ENCODE measurements at places on chromosomes 5 and 9.

DNA sequence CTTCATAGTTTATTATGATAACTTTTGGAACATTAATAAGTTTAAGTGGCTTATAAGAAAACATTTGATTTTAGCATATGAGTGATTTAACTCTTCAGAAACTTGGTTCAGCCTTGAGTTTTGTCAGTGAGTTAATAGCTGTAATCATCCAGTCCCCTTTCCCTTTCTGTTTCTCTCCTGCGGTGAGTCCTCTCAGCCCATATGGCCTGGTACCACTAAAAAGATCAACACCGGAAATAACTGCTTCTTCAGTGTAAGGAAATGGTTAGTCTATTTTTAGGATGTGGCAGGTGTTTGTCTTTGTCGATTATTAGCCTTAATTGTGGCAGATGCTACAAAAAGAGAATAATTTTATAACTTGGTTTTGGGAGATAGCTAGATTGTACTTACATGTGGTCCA lies 120.2 kb upstream of the GRHPR start:
- no peak for DNase-seq

DNA sequence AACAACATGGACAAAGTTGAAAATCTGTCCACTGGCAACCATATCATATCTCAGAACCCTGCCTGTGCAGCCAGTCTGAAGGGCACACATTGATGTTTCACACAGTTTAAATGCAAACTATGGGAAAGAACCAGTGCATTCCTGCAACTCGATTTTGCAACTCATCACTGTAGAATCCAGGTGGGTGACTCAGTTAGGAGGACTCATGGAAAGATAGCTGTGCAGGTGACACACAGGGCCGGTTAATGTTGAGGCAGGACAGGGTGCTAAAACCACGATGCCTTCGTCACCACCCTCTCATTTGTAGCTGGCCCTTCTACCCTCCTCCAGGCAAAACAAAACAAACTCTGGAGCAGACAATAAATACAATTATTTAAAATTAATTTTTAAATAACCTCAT lies 62.8 kb downstream of the TLE1 start:
- DNase-seq = no peak

- no peak for DNase-seq
Measured at GRCh38 chr9:31824860-31825259, 559.6 kb upstream of the ACO1 start.

GRCh38 chr9:108466304-108466703 lies 389.5 kb downstream of the ACTL7B start:
- no peak for DNase-seq

DNA sequence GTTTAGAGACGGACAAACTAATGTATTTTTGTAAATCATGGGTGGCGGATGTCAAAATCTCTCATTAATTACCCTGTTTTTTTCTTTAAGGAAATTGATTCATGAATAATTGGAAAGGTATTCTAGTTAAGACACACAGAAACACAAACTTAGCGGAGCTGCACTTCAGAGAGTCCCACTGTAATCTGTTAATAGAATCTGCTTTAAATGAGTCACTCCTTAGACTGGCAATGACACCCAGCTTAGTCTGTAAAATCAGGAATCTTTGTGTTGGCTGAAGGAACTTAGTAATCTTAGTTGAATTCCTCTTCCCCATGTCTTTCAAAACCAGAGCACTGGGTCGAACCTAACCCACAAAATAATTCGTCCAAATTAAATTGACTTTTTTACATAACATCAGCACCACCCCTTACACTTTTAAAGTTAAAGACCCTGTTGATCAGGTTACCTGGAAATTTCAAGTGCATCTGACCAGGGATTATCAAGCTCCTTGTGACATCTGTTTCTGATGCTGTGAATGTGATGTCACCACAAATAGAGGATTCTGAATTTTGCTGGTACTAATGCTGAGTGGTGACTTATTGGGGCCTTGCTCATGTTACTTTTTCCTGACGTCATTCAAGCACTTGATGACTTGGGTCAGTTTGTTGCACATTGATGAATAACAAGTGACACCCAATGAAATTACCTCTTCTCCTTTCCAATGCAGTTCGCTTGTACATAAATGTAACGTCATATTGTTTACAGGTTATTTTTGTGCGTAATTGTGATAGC lies 313.6 kb downstream of the KCTD16 start:
- no peak for DNase-seq

GRCh38 chr5:147454996-147455677 lies 54.7 kb downstream of the DPYSL3 start:
- no peak for DNase-seq

DNA sequence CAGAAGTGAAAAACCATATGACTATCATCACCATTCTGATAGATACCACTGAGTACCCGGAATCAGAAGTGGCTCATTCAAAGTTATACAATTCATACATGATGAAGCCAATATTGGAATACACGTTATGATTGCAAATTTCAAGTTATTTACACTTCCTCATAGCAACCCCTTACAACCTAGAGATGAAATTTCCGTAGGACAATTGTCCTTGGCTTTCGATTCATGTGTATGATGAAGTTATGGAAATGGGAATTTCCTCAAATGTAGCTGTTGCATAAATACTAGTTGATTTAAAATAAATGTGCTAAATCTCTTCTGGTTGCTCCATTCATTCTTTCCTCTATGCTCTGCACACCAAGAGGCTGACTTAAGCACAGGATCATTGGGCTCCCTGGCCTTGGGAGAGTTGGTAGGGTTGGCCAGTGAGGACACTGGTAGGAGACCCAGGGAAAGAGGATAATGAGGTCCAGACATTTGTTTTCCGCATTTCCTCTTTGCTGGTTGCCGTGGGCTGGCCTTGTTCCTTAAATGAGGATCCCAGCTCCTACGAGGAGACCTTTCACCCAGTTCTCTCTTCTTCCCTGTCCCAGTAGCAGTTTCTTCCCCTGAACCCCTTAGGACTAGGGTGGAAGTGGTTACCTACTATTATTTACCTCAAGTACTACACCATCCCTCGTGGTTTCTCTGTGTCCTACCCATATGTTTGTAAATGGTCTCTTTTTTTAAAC lies 90.3 kb downstream of the ZNF474 start:
- no peak for DNase-seq

- no peak for DNase-seq
Measured at GRCh38 chr5:150774145-150774544, 4.4 kb upstream of the SMIM3 start.

- DNase-seq = no peak
Measured at GRCh38 chr9:13675638-13676000, 396.1 kb upstream of the MPDZ start.

GRCh38 chr9:120490888-120491595 lies 88.9 kb downstream of the CDK5RAP2 start:
- DNase-seq = no peak

GRCh38 chr9:77453825-77454647 lies 194.1 kb downstream of the GNA14 start:
- no peak for DNase-seq

DNA sequence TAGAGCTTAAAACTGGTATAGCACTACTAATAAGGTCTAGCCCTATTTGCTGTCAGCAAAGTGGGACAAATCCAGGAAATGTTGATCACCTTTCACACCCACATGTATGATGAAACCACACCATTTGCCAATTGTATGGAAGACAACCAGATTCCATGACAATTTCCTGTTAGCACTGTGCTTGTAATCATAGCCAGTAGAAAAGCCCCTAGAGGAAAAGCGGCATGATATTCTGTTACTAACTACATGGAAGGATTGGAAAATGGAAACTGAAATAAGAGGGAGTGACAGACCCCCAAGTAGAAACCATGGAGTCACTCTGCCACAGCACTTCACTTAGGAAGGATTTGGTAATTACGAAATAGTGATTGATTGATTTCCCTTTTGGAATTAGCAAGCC lies 923 bp downstream of the SPATA6L start:
- DNase-seq = no peak

- no peak for DNase-seq
Measured at GRCh38 chr5:63175850-63176249, 597.2 kb downstream of the LRRC70 start.

DNA sequence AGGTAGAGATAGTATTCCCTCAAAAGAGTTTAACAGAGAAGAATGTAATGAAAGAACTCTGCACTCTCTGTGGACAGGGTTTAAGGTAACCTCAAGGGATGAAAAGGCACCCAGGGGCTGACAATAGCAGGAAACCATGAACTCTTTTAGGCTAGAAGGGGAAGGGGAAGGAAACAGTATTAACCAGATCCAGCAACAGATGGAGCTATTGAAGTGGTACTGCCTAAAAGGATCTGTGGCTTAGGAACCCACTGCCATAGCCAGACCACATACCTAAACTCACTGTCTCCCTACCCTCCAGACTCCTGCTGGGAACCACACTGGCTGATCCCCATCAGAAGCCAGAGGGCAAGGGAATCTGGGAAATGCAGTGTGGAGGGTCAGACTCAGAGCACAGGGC lies 35.5 kb downstream of the PLGRKT start:
- no peak for DNase-seq

DNA sequence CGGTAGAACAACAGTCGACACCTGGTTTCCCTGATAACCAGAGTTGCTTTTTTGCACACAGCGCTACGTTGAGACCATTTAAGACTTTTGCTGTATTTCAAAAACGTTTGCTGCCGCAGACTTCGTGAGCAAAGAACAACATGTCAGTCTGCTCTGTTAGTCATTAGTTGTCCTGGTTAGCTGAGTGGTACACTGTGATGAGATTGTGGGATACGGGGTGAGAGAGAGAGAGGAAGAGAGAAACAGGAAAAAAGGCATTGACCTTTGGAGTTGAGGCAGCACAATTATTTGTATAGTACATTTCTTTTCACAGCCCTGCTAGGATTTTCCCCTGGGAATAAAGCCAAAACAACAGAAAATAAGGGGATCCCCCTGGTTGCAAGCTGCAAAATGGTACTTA lies 306.1 kb upstream of the WWC1 start:
- DNase-seq = no peak

DNA sequence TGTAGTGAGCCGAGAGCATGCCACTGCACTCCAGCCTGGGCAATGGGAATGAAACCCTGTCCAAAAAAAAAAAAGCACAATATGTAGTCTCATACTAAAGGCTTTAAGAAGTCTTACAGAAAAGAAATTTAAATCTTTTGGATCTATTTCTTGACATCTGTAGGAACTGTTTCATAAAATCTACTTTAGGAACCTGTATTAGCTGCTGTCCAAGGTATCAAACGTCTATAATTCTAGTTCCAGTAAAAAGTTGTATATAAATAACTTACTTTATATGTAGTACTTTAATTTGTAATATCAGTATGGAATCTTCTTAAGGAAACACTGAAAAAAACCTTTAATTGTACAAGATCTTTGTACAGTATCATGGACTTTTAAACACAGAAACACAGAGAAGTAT lies 106.8 kb upstream of the RASGRF2 start:
- no peak for DNase-seq

- no peak for DNase-seq
Measured at GRCh38 chr5:127876384-127876783, 173.2 kb downstream of the CCDC192 start.

DNA sequence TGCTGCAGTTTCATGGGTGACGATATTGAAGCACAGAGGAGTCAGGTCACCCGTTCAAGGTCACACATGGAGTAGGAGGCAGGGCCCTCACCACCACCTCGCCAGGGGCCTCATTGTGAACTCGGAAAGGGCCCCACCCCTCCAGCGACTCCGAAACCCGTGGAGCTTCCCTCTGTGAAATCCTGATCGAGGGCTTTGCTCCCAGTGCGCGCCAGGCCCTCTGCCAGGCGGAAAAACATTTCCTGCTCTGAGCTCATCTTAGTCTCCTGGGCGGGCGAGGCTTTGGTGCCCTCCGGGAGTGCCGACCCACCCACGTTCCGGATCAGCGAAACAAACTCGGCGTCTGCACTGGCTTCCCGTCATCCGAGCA lies 75.0 kb upstream of the FCN1 start:
- no peak for DNase-seq

DNA sequence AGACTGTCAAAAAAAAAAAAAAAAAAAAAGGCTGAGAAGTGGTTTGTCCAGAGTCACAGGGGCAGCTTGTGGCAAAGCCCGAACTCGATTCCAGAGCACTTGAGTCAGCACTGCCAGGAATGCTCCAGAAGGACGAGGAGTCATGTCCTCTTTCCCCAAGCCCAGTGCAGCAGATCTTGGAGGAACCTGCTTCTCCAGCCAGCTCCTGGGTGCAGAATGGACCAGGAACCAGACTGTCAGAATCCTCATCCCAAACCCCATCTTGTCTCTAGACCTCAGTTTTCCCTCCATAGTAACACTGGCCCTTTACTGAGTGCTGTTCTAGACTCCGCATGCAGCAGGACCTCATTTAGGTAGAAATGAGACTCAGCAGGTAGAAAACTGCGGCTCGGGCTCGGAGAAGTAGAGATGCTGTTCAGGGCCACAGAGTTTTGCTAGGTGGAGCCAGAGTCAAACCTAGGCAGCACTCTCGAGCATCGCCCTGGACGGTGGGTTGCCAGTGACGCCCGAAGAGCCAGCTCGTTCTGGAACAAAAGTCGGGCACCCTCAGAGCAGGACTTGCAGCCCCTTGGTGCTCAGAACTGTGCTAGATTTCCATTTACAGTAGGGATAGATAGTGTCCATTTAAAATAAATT lies 15.4 kb downstream of the CD74 start:
- DNase-seq = no peak

GRCh38 chr9:27564670-27565069 lies 8.6 kb downstream of the C9orf72 start:
- DNase-seq = no peak

DNA sequence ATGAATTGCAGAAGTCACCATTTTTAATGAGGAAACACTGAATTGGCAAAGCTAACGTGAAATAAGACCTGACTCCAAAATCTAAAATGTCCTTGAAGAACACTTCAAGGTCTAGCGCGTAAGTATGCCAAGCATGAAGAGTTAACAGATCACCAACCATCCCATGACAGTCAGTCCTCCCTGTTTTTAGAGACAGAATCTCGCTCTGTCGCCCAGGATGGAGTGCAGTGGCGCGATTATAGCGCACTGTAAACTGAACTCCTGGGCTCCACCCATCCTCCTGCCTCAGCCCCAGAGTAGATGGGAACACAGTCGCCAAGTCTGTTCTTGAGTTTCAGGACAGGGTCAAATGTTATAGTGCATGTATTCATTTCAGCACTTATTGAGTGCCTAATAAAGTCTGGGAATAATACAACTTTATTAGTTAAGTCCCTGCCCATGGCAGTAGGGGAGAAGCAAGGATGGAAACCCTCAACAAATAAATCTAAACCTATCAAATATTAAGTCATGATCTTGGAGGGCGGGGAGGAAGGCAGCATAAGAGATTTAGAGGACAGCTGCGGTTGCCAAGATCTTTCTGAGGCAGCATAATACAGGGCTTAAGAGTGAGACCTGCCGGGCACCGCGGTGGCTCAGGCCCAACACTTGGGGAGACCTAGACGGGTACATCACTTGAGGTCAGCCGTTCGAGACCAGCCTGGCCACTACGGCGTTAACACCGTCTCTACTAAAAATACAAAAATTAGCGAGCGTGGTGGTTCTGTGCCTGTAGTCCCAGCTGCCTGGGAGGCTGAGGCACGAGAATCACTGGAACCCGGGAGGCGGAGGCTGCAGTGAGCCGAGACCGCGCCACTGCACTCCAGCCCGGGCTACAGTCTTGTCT lies 1.1 kb downstream of the ATPSCKMT start:
- DNase-seq = no peak
